ENCODE measurements at places on chromosomes 4 and X.
A peak's percentile ranks its signal among the peaks of the same experiment; 100 is the strongest.

GRCh38 chr4:35459045-35459444 lies 785.3 kb downstream of the ARAP2 start:
- DNase-seq: no peak

- no peak for DNase-seq
Observed at GRCh38 chr4:8538703-8539567, 41.3 kb upstream of the GPR78 start.

DNA sequence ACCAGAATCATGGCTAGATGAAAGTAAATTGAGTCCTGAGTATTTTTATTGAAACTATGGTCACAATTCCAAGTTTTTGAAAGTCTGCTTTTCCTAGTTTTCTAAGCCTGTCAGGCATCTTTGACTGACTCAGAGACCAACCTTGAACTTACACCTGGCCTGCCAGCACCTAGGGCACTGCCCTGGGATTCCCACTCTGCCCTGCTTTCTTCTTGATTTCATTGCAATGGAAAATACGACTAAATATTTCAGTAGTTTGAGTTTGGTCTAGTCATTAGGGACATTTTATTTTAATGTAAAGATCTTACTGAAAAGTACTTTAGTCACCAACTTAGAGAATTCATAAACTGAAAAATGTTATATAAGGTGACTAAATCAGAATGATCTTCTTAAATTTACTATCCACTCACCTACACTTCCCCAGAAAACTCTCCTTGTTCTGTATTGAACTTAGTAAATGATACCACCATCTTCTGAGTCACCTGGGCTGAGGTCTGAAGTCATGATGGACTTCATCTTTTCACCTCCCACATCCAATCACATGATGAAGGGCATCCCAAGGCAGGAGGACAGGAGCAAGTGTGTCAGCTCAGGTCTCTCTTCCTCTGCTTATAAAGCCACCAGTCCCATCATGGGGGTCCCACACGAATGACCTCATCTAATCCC lies 11.6 kb upstream of the PYURF start:
- DNase-seq: peak; percentile 14

DNA sequence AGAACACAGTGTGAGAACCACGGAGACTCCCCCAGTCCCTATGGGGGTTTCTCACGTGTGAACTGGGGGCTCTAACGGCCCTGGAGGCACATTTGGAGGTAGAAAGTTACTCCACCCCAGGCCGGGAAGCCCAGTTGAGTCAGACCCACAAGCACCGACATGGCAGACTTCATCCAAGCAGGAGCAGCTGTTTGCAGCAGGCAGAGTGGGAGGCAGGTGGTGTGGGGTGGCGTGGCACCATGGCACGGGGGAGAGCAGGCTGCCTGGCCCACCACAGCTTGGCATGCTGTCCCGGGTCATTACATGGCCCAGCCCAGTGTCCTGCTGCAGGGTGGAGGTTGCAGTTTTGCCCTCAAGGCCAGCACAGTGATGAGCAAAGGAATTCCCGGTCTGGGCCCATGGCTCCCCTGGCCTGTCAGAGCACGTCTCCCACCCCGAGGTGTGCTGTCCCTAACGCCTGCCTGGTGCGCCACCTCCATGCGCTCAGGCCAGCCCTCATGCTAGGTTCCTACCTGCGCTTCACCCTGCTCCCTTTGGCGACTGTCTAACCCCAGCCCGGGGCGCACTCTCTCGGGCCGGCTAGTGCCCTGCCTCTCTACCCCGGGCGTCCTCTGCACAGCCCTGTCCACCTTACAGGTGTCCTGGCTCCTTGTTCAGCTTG lies 90.6 kb upstream of the AFAP1 start:
- no peak for DNase-seq

DNA sequence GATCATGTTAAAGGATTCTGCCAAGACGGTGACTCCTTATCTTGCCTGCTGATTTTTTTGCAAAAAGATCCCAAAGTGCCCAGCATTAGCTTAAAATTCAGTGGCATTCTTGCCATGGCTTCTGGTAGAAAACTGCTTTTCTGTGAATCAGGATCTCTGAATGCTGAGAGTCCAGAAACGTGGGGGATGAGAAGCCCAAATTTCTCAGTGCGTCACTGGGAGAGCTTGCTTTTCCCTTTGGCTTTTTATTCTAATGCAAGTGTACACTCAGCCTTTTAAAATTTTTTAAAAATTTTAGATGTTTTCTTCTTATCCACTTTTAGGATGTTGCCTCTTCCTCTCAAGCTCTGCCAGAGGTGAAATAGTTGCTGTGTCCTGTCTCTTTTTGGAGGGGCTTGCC lies 98.4 kb downstream of the TLL1 start:
- DNase-seq: no peak

GRCh38 chrX:103495786-103496185 lies 23.5 kb downstream of the RAB40A start:
- no peak for DNase-seq
